ENCODE measurements at places on chromosomes 13 and 19. TPM values are rescaled to one million over a fixed set of nuclear protein-coding genes. Genes with fewer than 3 reads are reported as not detected.

The ADPRHL1 gene
- total RNA-seq, result 0.37 TPM

The SYMPK gene
- 25.2 TPM for total RNA-seq

The VWA8 gene
- 20.9 TPM for total RNA-seq

The IZUMO1 gene
- total RNA-seq, result not detected

The ASPDH gene
- total RNA-seq, result not detected

The FXYD1 gene
- total RNA-seq, result 3.4 TPM

The SWSAP1 gene
- total RNA-seq, result 0.31 TPM

The ZNF134 gene
- 18.9 TPM for total RNA-seq

The OR10H3 gene
- total RNA-seq, result not detected

The OR7D2 gene
- total RNA-seq, result 0.06 TPM

The ATP12A gene
- not detected for total RNA-seq

The SIGLEC10 gene
- not detected for total RNA-seq

The CEACAM3 gene
- total RNA-seq, result not detected

The C1QTNF9 gene
- total RNA-seq, result not detected

The HCST gene
- total RNA-seq, result 1.2 TPM

The SIGLEC12 gene
- not detected for total RNA-seq

The PNMA8B gene
- total RNA-seq, result 2.1 TPM

The BBC3 gene
- total RNA-seq, result 8.5 TPM

The CFAP97D2 gene
- not detected for total RNA-seq

The ICAM5 gene
- total RNA-seq, result 0.56 TPM

The CACNA1A gene
- 3.5 TPM for total RNA-seq

The KLK15 gene
- not detected for total RNA-seq
